ENCODE measurements at places on chromosomes 5 and 9.

GRCh38 chr5:3392306-3392939 lies 203.2 kb upstream of the IRX1 start:
- no peak for DNase-seq

DNA sequence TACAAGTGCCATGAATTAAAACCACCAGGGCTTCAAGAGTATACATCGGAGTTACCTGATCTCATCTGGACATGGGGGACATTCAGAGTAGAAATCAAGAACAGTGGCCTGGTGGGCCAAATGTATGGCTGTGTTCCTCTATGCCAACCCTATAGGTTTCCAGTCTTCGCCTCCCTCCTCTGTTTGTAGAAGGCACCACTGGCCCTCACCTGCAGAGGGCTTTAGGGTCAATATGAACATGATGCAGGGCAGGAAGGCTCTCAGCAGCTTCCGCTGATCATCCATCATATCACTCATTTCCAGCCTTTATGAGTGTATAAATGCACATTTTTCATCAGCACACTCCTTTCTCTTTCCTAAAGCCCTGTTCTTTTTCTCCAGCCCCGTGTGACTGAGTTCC lies 555.5 kb upstream of the BRINP1 start:
- DNase-seq: no peak

DNA sequence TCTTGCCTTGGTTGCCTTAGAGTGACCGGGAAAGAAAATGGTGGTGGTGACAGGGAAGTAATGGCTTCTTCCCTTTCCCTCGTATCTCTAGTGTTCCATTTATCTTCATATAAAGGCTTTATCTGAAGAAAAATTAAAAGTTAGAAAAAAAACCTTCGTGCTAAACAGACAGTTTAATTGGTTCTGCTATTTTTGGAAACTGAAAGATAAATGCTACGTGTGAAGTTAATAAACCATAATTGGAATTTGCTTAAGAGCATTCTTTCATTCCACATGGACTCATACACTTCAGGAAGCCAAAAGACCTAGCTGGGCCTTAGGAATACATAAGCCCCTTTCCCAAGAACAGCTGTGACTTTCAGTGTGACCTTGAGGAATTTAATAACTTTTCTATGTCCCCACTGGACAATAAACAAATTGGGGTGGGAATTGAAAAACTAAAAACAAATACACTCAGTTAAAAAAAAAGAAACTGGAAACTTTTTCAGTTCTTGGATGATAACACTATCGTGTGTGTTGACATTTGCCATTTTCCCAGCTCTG lies 818.8 kb upstream of the WWC1 start:
- no peak for DNase-seq

DNA sequence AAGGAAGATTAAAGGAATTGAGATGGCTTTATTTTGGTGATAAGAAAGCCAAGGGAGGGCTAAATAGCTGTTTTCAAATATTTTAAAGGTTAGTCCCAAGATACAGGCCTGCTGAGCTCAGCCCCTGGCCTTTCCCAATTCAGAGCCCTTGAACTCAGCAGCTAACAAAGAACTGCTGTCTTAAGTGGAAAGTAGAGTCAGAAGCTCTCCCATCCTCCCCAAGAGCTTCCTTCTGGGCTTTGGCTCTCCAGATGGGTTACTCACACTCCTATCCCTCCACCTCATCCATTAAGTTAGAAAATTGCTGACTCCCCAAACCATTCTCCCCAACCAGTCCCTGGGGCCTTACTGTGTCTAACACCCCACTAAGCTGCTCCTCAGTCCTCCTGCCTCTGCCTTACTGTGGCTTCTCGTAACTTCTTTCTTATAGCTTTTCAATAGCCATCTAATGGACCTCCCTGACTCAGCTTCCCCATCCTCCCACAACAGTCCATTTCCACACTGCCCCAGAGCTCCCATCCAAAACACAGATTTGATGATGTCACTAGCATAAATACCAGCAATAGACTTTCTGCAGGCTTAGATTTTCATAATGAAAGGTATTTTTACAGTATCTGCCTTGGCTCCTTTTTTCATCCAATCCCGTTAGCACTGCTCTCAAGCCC lies 239.1 kb downstream of the ENC1 start:
- DNase-seq: no peak

DNA sequence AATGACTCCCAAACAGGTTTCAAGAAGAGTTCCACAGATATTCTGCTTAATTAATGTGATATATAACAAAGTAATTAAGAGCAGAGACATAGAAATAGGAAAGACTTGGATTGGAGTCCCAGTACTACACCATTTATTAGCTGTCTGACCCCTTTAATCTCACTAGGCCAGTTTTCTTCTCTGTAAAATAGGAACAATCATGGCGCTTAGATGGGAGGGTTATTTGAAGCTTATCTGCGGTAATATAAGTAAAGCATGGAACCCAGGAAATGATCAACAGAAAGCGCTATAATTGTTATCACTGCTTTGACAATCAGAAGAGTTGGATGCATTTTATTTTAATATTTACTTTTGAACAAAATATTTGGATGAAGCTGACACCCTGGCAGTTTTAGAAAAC lies 71.3 kb upstream of the IFNE start:
- no peak for DNase-seq

DNA sequence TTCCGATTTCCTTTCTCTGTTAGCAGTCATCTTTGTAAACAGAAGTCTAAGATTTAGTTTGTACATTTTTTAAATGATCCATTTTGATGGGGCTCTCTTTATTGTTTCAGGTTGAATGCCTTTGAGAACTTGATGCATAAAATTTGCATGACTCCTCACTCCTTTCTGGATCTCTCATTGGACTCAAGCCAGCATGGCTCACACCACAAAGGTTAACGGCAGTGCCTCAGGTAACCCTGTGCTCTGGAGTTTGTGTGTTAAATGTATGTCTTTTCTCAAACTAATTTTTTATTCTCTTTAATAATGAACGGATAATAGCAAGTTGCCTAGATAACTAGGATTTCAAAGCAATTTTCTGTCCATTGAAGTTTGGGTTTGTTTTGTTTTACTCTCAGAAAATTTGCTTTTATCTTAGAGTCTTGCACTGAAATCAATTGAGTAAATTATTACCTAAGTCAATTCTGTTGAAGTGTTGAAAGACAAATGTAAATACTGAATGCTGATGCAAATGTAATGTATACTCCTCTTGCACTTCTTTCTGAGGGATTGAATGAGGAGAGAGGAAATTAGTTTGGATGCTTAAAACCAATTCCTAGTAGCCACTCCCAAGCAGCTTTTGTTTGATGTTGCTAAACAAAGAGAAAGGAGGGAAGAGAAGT lies 164.6 kb upstream of the DMRT1 start:
- no peak for DNase-seq

DNA sequence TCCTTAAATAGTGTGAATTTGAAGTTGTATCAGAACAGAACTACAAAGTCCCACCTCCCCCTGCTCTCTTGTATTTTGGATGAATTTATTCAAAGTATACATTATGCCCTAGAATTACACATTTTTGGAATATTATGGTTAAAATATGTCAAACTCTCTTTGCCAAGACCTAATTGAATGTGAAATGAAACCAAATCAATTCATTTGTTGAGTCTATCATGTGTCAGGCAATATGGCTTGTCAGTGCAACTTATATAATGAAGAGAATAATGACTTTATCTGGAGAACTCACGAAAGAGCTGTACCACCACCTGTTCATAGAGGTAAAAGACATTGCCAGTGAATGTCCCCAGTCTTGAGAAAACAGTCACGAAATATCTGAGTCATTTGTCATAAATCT lies 106.8 kb downstream of the TUSC1 start:
- DNase-seq: no peak

DNA sequence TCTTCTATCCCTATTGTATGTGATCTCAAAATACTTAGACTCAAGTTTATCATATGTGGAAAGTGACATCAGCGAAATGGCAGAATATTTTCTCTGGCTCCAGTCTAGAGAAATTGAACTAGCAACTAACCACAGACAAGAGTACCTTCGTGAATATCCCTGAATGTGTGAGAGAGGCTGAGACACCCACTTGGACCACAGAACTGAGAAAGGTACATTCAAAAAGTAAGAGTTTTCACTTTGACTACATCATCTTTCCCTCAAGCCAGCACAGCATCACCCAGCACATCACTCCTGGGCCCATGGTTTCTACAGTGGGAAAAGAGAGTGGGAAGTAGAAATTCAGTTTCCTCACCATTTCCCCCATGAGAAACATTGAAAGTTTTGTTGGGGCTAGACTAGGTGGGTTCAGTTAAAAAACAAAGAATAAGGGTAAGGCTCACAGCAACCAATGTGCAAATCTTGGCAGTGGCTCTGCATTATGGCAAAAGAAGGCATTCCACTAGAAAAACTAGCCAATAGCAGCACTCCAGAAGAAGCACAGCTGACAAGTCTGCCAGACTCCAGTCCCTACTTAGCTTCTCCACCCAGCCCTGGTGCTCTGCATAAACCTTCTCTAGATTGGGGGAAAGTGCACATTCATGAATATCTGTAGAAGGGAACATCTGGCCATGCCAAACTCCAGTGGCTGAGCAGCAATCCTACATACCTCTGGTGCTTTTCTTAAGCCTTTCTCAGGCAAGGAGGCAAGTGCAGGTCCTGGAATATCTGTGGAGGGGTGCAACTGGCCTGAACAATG lies 225.6 kb upstream of the VLDLR start:
- no peak for DNase-seq

DNA sequence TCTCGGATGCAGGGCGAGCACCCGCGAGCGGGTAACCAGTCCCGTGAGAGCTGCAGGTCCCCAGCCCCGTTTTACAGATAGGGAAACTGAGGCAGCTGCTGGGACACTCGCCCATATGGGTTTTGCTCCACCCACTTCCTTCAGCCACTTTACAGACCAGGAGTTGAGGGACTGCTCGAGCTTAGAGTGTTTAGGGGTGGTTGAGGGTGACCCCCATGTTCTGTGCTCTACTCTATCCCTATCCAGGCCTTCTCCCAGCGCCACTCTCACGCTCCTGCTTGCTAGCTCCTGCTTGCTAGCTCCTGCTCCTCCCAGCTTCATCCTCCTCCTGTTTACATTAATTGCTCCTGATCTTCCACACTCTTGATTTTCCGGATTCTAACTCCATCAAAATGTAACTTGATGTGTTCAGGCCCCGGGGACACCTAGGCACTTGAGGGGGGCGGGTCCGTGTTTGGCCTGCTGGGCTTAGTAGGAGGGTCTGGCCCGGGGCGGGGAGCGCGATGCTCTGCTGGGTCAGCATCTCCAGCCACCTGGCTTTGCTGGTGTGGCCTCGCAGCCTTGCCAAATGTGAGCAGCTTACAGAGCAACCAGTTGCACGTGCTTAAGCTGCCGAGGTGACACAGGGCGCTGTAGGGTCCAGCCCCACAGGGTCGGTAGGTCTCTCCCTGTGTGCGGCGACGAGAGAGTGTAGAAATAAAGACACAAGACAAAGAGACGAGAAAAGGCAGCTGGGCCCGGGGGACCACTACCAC lies 1.5 kb upstream of the PTGES2 start:
- no peak for DNase-seq
